ENCODE measurements at places on chromosomes 13 and 19. TPM values are rescaled to one million over a fixed set of nuclear protein-coding genes. Genes with fewer than 3 reads are reported as not detected.
A peak's percentile ranks its signal among the peaks of the same experiment; 100 is the strongest.

GRCh38 chr19:51375504-51376221, 3.2 kb upstream of the NKG7 start:
- DNase-seq: peak; percentile 56

- DNase-seq: no peak
Measured at GRCh38 chr13:91346062-91346461, 1.4 kb upstream of the MIR17HG start.

GRCh38 chr13:110422913-110423688, 116.0 kb downstream of the COL4A2 start:
- DNase-seq: no peak

DNA sequence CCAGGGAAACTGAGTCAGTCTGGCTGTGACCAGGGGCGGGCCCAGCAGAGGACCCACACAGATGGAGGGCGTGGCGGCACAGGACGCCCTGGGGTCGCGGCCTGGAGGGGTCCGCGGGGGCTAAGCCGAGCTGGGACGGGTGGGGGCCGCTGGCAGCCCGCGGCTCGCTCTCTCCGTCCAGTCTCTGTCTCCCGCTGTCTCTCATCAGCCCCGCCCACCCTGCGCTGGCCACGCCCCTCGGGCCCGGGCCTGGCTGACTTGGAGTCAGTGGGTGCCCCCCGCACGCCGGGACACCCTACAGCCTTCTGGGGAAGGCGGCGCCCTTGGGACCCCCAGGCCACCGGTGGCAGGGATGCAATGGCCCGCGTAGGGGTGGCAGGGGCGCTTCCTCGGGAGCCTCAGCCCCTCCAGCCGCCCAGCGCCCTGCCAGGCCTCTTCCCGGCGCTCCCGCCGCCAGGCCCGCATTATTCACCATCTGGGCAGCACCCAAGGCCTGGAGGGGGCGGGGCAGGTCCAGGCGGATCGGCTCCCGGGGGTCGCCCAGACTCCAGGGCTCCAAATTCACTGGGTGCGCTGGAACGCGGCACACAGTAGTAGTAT, at the start of gene TBXA2R:
Gene TBXA2R (minus strand): TSS at position 186 of the 600 bp plus-strand sequence. CDS start 6,241 bp downstream, outside the sequence.
- peak; percentile 88 for DNase-seq

DNA sequence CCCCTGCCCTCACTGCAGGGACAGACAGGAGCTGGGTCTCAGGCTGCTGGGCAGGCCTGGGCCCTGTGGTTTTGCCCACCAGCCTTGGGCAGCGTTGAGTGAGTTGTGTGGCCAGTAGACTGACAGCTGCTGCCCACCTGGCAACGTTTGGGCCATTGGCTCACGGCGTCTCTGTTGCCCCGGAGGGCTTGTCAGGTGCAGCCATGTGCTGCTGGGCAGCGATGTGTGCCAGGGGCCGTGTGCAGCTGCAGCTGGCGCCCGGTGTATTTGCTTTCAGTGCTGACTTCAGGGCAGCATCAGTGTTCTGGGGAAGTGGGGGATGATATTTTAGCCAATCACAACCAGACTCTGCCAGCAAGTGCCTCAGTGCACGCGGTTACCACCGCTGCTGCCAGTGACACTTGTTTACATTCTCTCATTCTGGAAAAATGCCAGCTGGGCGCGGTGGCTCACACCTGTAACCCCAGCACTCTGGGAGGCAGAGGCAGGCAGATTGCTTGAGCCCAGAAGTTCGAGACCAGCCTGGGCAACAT, 10.6 kb downstream of the FZR1 start:
- DNase-seq: no peak

GRCh38 chr19:15154002-15154612, 46.7 kb downstream of the NOTCH3 start:
- no peak for DNase-seq

GRCh38 chr13:65054277-65054676, 2175.9 kb downstream of the PCDH9 start:
- DNase-seq: no peak

- no peak for DNase-seq
Measured at GRCh38 chr13:49690133-49690994, 922 bp downstream of the EBPL start.

- peak; percentile 58 for DNase-seq
Measured at GRCh38 chr19:2607712-2608601, 94.5 kb downstream of the GNG7 start.

DNA sequence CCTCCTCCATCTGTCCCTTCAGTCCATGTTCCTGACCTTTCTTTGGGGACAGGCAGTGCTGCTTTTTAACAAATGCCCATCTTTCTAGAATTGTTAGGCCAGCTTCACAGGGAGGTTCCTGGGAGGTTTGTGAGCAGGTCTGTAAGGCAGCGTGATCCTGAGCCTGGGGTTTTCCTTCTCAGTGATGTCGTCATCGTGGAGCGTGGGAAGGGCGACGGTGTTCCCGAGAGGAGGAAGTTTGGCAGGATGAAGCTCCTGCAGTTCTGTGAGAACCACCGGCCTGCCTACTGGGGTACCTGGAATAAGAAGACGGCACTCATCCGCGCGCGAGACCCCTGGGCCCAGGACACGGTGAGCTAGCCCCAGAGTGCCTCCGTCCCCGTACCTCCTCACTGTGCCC, 26.8 kb downstream of the CHAF1A start:
- DNase-seq: no peak

- no peak for DNase-seq
Measured at GRCh38 chr19:16073988-16074387, 2.3 kb upstream of the TPM4 start.

VAV1 gene
- 1.5 TPM for total RNA-seq

MAP2K7 gene
- 28.6 TPM for total RNA-seq

NCR1 gene
- not detected for total RNA-seq

Measured in cardiac septum (tissue), 1 donor.